ENCODE measurements at places on chromosomes 5 and 9.

DNA sequence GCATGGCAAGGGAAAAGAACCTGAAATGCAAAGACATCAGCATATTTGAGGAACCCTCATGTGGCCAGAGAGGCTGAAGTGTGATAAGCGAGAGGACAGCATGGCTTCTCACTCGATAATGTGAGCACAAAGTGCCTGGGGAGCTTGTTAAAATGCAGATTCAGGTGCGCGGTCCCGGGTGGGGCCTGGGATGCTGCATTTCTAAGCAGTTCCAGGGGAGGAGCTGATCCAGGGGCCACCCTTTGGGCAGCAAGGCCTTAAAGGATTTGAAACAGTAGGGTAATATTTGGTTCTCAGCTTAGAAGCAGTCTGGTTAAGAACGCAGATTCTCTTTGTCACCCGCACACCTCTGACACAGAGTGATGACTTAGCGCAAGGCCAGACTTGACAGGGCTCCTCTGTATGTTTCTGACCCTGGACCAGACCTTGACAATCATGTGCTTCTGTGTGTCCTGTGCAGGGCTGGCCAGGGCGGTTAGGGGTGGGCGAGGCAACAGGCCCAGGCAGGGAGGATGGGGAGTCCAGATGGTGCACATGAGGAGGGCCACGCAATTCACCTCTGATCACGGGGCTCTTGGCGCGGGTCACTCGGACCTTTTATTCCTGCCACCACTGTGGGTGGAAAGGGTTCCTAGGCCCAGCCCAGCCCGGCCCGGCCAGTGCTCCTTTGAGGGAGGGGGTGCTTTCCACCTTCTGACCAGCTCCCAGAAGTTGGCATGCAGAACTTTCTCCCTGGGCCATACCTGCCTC, 62.8 kb upstream of the TBC1D2 start:
- no peak for DNase-seq

DNA sequence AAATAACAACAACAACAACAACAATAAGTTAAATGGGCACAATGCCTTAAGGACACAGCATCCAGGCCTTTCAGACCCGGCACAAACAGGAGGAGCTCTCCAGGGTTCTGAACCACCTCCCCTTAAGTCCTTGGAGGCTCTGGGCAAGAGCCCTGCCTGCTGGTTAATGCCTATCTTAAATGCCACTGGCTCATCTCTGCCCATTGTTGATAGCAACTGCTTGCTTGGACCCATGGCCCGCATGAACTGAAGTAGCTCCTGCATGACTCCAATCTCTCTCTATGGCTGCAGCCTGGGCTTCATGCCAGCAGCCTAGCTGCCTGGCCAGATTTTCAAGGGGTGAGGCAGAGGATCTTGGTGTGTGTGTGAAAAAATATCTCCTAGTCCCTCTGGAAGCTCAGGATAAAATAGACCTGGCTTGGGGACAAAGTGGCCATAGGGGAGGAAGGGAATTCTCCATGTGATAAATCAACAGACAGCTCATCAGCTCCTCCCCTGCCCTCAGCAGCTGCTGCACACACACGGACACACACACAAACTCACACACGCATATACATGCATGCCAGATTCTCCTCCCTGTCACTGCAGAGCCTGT, 27.4 kb downstream of the FAM219A start:
- peak; percentile 54 for DNase-seq

GRCh38 chr5:140806834-140807775, at the start of gene PCDHA4:
TSS of gene PCDHA4 (plus strand) at chr5:140807068.
- no peak for DNase-seq

DNA sequence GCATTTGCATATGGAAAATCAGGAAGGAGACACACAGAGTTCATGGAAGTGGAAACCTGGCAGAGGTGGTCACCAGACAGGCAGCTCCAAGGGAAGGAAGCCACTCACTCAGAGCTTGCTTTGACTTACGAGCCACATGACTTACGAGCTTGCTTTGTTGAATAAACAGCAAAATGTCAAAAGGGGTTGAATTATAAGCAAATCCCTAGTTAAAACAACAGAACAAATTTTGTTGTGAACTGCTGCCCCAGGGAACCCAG, 164.3 kb downstream of the SYK start:
- DNase-seq = no peak

GRCh38 chr5:56861893-56862485, 46.6 kb downstream of the MAP3K1 start:
- DNase-seq = no peak

DNA sequence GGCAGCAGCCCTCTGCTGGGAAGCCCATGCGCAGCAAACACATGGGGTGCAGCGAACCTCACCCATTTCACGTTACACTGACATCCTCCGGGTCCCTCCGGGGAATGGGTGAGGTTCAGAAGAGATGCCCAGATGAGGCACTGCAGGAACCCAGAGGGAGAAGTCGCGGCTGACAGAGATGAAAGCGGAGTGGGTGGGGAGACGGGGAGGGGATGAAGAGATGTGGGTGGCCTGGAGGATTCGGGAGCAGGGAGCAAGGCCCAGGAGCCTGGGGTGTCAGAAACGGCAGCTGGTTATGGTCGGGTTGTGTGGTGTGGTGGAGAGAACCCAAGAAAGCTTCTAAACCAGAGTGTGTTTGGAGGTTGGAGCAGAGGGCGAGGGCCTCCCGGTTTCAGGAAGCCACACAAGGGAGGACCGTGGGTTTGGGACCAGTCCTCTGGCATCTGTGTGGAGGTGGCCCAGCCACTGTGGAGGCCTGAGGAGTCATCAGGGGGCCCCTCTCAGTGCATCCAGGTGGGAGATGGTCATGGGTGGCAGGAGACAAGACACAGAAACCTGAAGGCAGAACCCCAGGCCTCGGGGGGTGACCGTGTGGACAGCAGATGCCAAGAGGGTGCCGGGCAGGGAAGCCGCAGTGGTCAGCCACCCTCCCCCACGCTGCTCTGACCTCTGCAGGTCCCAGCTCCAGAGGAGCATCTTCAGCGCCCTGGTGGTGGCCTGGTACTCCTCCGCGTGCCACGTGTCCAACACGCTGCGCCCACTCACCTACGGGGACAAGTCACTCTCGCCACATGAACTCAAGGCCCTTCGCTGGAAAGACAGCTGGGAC, 8.6 kb downstream of the UCK1 start:
- DNase-seq = no peak

DNA sequence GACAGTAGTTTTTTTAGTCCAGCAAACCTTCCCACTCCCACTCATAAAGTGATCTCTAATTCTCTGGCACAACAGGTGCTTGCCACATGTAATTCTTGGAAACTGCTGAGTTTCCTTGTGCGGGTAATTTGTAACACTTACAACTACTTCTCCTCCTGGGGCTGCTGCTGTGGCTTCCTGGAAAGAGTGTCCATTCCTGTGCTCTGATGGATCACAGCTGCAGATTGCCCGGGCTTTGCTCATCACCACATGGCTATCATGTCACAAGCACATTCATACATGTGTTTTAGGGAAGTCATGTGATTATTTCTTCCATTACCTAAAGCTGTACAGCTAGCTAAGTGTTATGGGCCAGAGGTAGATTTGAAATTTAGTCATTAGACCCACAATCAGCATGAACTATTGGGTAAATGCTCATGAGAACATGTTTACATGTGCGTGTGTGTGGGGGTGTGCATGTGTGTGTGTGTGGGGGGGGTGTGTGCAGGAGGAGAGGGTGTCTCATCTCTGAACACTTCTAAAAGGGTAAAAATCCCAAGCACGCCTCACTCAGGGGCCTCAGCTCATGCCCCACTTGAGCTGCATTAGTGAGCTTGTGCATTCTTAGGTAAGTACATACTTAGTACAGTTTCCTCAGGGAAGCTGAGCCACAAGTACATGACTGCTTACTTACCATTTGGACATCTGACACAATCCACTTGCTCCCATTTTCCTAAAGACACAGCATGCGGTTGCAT, 118.1 kb upstream of the CCDC112 start:
- peak; percentile 3 for DNase-seq

DNA sequence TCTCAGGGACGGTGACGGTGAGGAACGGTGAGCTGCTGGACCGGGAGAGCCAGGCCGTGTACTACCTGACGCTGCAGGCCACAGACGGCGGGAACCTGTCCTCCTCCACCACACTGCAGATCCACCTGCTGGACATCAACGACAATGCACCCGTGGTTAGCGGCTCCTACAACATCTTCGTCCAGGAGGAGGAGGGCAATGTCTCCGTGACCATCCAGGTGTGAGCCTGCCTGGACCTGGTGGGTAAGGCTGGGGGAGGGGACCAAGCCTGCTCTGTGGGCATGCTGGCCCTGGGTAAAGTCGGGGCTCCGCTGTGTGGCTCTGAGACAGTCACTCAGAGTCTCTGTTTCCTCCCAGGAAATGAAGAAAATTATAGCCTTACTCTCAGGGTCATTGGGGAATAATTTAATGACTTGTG, 29.3 kb downstream of the CDHR2 start:
- no peak for DNase-seq

GRCh38 chr5:139901986-139902385, 106.4 kb downstream of the PSD2 start:
- no peak for DNase-seq

GRCh38 chr9:69120380-69121154, 53.5 kb upstream of the TJP2 start:
- no peak for DNase-seq

DNA sequence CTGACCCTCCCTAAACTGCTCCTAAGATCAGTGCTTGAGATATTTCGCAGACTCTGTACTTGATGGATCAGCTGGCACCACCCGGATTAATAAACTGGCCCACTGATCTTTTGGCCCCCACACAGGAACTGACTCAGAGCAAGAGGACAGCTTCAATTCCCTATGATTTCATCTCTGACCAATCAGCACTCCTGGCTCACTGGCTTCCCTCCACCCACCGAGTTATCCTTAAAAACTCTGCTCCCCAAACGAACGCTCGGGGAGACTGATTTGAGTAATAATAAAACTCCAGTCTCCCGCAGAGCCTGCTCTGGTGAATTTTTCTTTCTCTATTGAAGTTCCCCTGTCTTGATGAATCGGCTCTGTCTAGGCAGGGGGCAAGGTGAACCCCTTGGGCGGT, 36.5 kb upstream of the CD180 start:
- no peak for DNase-seq

- no peak for DNase-seq
Measured at GRCh38 chr5:100598446-100598845, 63.3 kb downstream of the FAM174A start.

DNA sequence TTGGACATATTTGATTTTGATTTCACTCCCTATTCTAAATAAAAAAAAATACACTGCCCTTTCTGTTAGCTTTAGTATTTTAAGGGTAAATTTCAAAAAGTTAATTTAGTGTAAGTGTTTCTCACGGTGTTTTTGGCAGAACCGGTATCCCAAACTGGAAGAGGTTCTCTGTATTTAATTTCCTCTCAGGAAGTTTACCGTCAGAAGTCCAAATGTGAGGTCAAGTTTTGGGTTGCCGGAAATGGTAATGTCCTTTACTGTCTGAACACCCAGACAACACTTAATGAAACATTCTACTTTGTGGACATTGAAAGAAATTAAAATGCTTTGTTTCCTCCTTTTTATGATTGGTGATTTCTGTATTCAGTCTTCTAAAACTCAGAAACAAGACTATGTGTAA, 148.7 kb upstream of the CDKN2B start:
- DNase-seq = no peak

DNA sequence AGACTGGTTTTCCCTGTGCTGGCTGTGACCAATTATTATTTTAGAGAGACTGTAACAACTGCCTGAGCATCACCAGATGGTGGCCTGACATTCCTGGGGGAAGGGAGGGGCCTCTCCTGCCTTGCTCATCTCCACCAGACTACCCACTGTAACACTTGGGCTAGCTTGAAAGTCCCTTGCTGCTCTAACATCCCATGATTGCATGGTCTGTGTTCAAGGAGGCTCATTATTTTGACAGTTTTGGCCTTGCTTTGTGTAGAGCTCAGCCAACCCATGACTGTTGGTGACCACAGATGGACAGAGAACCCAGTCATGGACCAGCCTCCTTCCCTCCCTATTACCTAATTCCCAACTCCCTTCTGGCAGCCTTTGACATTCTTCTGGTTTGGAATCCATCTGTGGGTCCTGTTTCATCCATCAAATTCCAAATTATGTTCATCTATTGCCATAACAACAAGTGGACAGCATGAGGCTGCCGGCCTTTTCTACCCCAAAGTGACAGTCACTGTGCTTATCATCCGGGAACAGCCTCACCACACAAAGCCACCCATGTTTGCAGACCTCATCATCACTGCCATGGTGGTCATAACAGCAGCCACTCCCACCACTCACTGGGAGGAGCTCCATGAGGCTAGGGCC, 49.0 kb upstream of the ICE1 start:
- DNase-seq = no peak

- DNase-seq = no peak
Measured at GRCh38 chr5:169765176-169765996, 128.3 kb downstream of the DOCK2 start.

GRCh38 chr5:180782748-180783147, 19.9 kb downstream of the MGAT1 start:
- no peak for DNase-seq

DNA sequence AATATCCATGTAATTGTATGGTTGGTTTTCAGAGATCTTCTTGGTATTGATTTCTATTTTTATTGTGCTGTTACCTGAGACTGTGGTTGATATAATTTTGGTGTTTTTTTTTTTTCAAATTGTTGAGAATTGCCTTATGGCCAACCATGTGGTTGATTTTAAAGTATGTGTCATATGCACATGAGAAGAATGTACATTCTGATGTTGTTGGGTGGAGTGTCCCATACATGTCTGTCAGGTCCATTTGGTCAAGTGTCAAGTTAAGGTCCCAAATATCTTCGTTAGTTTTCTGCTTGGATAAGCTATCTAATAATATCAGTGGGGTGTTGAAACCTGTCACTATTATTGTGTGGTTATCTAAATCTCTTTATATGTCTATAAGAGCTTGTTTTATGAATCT, 160.0 kb upstream of the ITGA1 start:
- no peak for DNase-seq

DNA sequence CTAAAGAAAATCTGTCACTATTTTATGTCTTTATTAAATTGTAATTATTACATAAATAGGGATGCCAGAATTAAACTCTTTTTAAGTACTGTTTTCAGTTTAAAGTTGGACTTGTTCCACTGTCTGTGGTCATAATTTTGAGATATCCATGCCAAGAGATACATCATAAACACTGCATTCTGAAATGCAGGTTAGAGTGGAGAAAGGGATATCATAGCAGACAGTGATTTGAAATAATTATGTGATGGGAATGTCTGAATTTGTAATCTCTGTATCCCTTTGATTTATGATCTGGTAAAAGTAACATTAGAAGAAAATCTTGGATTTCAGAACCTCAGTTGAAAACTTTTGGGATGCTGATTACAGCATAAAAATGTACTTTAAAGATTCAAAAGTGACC, 222.1 kb downstream of the GOLPH3 start:
- no peak for DNase-seq

- no peak for DNase-seq
Measured at GRCh38 chr5:102931085-102931725, 176.1 kb downstream of the PAM start.

- DNase-seq = no peak
Measured at GRCh38 chr5:147892696-147893296, 13.5 kb downstream of the C5orf46 start.

- DNase-seq = no peak
Measured at GRCh38 chr5:109953761-109954160, 264.0 kb downstream of the MAN2A1 start.

Measured in NCI-H2227 treated with DMSO at 0.1 percent for 48 hours (cell line).